Stimulated activated CD8-positive, alpha-beta memory T cell treated with anti-CD3 and anti-CD28 coated beads, Interleukin-4, amount 100 ng/mL, for 48 hours (primary cell): ENCODE measurements at places on chromosomes 1 and 21.

GRCh38 chr1:8941906-8942305 lies 3.8 kb upstream of the CA6 start:
- no peak for DNase-seq

GRCh38 chr1:31787261-31787660 lies 23.1 kb upstream of the ADGRB2 start:
- DNase-seq: no peak

DNA sequence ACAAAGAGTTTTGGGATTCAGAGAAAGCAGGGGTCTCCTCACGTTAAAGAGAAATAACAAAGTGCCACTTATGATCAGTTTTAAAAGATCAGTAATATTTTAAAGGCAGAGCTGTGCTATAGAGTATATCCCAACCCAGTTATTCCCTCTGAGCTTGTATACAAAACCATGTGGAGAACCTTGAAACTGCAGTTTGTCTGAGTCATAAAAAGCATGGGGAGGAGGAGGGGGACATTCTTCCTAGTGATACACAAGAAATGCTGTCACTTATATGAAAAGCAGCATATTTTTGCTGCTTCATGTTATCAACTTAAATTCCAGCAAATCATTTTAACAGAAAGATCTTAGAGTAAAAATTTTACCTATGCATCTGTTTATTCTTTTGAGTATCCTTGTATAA lies 244.5 kb downstream of the GPR52 start:
- DNase-seq: no peak

DNA sequence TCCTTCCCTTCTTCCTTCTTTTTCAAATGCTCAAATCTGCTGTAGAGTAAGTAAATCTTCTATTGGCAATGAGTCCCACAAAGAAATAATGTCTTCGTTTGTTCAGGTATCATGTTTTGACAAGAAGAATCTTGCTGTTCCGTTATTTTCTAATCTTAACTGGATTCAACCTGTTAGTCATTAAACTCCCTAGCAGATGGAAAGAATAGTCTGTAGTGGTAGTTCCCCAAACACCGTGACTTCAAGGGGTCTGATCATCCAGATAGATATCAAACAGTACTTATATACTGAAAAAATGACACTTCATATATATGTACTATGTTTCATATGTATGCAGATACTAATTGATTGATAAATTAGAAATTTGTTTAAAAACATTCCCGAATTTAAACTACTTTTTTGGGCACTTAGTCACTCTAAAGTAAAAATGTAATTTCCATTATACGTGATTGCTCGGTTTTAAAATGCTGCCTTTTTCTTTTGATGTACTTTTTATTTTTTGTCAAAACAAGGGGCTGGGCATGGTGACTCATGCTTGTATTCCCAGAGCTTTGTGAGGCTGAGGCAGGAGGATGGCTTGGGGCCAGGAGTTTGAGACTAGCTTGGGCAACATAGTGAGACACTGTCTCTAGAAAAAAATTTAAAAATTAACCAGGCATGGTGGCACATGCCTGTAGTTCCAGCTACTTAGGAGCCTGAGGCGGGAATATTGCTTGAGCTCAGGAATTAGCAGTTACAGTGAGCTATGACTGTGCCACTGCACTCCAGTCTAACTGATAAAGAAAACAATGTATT lies 335.7 kb upstream of the SNX7 start:
- DNase-seq: no peak

DNA sequence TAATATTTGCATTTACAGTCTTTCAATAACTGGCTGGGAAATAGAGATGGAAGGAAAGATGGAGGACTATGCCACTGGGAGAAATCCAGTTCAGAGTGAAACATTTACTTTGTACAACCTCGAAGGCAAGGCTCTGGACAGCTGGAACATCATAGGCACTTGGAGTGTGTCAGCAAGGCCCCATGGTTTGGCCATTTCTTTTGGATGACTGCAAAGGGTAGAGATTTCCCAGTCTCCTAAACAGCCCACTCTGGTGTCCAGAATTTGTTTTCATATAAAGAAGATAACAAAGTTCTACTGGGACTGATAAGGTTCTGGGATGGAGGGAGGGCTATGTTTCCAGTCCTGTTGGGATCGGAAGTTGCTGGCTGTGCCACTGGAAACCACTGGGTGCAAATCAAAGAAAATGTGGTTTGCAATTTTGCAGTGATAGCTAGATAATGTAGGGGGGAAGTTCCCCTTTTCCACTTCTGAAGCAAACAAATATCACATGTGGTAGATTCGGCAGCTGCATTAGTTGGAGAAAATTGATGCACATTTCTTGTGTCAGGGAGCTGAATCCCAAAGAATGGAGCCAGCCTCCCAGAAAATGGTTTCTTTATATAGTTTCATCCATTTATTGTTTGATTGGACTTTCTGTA lies 16.2 kb downstream of the KCND3 start:
- no peak for DNase-seq

DNA sequence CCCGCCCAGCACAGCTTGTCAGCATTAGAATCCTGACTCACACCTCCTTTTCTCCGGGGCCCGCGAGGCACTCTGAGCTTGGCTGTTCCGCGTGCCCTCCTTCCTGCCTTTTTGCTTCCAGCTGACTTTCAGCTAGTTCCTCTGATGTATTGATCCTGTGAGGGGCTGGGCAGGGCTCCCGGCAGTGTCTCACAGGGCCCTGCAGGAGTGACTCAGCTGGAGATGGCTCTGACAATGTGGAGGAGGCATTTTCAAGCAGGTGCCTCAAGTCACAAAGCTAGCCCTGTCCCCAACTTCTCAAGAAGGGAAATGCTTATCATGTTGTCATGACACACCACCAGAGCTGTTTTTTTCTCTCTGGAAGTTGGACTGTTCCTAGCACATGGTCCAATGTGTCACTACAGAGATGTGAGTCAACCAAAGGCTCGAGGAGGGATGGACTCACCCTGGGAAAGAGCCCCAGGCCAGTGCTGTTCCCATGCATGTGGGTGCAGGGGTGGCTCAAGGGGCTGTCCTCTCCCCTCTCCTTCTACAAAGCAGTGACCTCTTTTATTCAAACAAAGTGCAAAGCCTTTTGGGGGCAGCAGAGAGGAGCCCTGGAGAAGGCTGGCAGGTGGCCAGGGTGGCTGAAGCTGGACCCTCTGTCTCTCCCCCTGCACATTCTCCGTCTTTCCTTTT lies 30.6 kb downstream of the SYT6 start:
- no peak for DNase-seq

GRCh38 chr1:234234199-234234598 lies 139.1 kb upstream of the COA6 start:
- no peak for DNase-seq

DNA sequence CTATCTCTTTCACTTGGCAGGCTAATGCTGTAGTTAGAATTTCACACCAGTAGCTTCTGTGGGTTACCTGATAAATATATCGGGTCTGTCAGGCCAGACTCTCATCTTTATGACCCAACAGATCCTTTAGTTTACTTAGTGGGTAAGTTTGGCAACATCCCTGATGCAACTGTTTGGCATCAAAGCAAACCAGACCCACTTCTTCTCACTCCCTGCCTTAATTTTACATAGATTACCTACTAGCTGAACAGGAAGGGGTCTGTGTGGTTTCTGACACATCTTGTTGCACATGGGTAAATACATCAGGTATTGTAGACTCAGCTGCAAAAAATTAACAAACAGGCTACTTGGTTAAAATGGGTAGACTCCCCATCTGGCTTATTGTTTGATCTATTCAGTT lies 3.2 kb upstream of the GUK1 start:
- DNase-seq: no peak

DNA sequence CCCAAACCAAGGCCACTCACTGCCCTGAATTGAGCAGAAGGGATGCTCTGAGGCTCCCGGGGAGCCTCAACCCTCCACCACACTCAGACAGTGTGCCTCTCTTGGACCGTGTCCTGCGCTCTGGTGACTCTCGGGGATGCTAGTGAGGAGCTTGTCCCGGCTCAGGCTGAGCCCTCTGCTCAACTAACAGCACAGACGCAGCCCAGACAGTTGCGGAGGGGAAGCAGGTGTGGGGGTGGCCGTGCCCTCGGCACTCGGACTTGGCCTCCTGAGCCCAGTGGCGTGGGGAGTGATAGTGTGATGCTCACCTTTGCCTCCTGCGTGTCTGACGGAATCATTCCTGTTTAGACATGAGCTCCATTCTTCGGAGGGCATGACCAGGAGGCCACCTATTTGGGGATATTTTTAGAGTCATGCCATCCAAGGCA lies 15.4 kb upstream of the SLC19A1 start:
- no peak for DNase-seq

GRCh38 chr1:47940779-47941178 lies 56.4 kb downstream of the TRABD2B start:
- DNase-seq: no peak

DNA sequence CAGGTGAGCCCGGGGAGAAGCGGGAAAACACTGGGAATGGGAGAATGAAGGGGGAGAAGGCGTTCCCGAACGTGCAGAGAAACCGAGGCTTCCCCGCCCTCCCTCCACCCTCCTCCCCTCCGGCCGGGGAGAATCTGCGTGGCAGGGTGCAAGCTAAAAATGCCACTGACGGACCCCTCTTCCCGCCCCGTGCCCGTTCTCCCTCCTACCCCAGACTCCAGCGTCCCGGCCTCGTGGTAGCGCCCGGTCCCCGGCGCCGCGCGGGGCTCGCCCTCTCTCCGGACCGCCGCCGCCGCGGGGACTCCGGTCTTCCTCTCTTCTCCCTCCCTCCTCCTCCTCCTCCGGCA lies 81.6 kb upstream of the AK4 start:
- no peak for DNase-seq

GRCh38 chr1:164651351-164651951 lies 92.5 kb downstream of the PBX1 start:
- no peak for DNase-seq

GRCh38 chr1:215285013-215285800 lies 202.7 kb downstream of the KCNK2 start:
- DNase-seq: no peak

GRCh38 chr1:229217716-229218115 lies 53.2 kb upstream of the RAB4A start:
- DNase-seq: no peak

- DNase-seq: no peak
Observed at GRCh38 chr1:145908653-145909052, 1.2 kb downstream of the ITGA10 start.

GRCh38 chr1:157163273-157164127 lies 25.3 kb upstream of the ETV3 start:
- peak; percentile 92 for DNase-seq

DNA sequence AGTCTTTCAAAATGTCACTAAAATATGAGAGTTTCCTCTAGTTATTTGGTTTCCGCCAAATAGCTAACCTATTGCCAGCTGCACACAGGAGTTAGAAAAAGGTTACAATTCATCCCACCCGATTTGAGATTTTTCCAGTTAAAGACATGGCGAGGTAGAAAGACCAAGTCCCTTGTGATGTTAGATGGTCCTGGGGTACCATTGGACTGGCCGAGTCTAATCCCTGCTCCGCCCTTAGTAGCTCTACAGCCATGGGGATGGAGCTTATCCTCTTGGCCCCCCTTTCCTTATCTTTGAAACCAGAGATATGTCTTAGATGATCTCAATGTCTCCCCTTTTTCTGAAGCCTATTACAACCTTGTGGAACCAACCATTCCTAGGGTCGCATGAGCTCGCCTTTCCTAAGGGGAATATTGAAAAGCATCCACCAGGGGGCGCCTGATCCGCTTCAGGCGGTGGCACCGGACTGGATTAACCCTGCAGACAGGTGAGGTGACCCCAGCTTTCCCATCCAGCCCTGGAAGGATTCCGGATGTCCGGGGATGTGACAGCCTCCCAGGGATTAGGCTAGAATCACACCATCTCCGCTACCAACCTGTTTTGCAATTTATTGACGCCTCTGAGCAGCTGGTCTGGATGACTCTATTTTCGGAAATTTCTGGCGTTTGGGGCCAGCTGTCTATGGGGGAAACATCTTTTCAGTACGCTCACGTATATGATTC lies 68.3 kb upstream of the SIM2 start:
- DNase-seq: peak; percentile 87
